Mucosa of gallbladder (tissue), 1 donor: ENCODE measurements at places on chromosomes 3 and 15. TPM values are rescaled to one million over a fixed set of nuclear protein-coding genes. Genes with fewer than 3 reads are reported as not detected.

GRCh38 chr3:172800156-172800555, 49.6 kb downstream of the ECT2 start:
- DNase-seq, result no peak

DNA sequence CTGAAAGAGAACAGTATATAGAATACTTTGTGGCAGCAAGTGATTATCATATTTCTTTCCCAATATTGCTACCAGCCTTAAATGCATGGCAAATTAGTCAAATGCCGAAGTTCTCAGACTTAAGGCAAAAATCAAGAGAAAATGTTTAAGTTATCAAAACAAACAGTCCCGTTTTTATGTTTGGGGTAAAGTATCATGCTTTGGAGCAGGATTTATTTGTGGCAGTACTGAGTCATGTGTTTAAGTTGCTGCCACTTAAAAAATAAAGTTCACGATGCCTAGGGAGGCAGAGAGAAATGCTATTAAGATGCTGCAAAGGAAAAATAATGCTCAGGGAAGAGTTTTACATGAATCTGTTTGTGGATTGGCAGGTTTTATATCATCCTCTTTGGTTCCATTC, 417.4 kb upstream of the MDFIC2 start:
- no peak for DNase-seq

- DNase-seq, result no peak
Observed at GRCh38 chr3:64575211-64575844, 112.5 kb downstream of the ADAMTS9 start.

DNA sequence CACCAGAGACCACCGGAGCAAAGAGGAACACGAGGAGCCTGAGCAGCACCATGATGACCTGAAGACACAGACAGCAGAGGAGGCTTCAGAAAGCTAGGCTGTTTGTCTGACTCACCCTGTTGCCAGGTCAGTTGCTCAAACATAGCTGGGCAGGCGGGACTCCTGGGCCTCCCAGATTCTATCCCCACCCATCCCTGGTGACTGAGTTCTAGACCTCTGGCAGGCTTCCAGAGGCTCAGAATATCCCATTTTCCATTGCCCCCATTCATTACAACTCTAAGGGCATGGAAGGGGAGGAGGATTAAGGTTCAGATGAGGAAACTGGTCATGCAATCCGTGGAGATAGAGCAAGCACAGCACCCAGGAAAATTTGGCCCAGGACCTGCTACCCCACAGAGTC, at the start of gene CDHR4:
Gene CDHR4 (minus strand): TSS at position 113 of the 400 bp plus-strand sequence. CDS start 61 bp downstream, at position 52.
- DNase-seq, result no peak

DNA sequence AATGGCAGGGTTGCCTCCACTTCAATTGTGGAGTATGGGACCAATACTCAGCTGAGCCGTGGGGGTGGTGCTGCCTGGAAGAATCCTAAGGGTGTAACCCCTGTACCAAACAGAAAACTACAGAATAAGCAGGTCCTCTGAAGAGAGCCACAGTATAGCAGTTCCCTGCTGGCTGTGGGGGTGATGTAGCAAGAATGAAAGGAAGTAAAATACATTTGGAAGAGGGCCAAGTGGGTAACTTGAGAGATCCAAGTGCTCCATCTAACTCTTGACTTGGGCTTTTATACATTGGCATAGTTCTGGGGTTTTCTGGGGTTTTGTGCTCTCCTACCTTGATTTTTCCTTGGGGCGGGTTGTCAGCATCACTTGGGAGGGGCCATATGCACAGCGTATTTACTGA, 341.4 kb downstream of the OTOL1 start:
- DNase-seq, result no peak

GRCh38 chr15:78979456-78980320, 34.8 kb upstream of the CTSH start:
- peak; percentile 85 for DNase-seq

- no peak for DNase-seq
Observed at GRCh38 chr15:47037003-47037402, 680.3 kb upstream of the SEMA6D start.

- DNase-seq, result no peak
Observed at GRCh38 chr3:111538111-111538510, 3.9 kb upstream of the CD96 start.

GRCh38 chr3:131349454-131349853, 32.1 kb upstream of the NUDT16 start:
- no peak for DNase-seq

- DNase-seq, result peak; percentile 18
Observed at GRCh38 chr3:48696156-48696555, 10.4 kb upstream of the NCKIPSD start.

GRCh38 chr15:39828374-39828931, 45.8 kb upstream of the FSIP1 start:
- peak; percentile 16 for DNase-seq

GRCh38 chr3:13839253-13839652, 40.6 kb downstream of the WNT7A start:
- DNase-seq, result no peak

DNA sequence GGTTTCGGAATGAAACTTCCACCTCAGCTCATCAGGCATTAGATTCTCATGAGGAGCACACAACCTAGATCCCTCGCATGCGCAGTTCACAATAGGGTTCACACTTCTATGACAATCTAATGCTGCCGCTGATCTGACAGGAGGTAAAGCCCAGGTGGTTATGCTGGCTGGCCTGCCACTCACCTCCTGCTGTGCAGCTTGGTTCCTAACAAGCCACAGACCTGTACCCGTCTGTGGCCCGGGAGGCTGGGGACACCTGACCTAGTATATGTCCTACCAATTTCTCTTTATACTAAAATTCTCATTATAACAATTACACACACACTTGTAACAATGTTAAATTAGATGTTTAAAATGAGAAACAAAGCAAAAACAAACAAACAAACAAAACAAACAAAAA, 172.2 kb downstream of the SLC9A9 start:
- no peak for DNase-seq

DNA sequence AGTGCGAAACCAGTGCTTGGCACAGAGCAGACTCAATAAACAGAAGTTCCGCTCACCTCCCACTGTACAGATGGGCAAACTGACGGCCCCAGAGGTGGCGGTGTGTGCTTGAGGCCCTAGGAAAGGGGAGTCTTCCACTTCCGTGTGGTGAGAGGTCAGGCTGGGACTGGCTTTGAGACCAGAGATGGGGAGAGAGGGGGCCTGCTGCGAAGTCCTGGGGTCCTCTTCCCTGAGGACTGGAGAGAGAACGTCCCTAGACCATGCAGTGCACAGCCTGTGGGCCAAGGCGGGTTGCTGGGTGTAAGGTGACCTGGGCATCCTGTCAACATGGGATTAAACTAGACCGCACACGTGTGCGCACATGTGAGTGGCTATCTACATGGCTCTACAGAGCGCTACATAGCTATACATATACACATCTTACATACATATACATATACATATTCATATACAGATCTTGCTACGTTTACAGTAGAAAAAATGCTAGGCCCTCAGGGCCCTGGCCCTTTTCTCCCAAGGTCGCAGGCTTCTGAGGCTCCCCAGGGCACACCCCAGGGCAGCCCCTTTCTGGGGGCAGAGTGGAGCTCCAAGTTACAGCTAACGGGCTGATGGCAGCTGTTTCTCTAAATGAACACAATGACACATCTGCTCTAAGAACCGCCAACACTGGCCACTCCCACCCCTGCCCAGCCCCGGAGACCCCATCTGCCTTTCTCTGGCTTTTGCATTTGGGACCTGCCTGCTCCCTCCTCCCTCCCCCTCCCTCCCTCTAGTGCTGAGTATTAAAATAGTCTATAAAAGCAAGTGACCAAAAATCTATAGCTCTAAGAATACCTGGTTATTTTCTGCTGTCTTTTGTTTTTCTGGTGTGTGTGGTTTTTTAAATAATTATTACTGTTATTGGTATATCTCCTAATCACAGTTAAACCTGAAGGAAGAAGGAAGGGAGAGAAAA, 47.0 kb downstream of the HCN4 start:
- no peak for DNase-seq

DNA sequence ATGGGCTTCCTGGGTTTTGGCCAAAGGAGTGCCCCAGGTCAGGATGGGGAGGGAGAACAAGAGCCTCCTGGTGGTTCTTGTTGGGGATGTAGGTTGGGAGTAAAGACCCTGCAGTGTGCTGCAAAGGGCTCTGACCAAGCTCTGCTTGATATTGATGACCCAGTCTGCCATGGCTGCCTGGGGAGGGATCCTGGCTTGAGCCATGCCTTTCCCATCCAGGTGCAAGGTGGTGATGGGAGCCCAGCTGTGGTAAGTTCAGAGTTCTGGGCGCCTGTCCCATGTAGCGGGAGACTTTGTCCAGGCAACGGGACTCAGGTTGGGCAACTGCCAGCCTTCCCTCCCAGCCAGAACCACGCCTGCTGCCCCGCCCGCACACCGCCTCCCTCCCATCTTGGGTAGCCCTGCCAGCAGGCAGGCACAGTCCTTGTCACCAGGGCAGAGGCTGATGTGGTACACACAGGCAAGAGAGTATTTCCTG, 2.6 kb downstream of the GNAI2 start:
- DNase-seq, result peak; percentile 92

DNA sequence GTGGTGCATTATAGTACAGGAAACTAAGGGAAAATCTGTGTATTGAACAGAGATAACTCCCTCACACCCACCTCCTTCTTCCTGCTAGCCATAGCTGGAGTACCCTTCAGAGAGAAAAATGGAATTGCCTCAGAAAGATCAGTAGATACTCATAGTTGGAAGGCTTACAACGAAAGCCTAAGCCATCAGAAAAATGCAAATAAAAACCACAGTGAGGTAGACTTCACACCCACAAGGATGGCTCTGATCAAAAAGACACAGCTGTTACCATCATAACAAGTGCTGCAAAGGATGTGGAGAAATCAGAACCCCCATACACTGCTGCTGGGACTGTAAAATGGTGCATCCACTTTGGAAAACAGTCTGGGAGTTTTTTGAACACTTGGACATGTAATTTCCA, 7.4 kb upstream of the DLG1 start:
- no peak for DNase-seq

- DNase-seq, result no peak
Observed at GRCh38 chr3:105845488-105845887, 23.3 kb downstream of the CBLB start.

- no peak for DNase-seq
Observed at GRCh38 chr3:150220799-150221198, 187.3 kb upstream of the TSC22D2 start.

DNA sequence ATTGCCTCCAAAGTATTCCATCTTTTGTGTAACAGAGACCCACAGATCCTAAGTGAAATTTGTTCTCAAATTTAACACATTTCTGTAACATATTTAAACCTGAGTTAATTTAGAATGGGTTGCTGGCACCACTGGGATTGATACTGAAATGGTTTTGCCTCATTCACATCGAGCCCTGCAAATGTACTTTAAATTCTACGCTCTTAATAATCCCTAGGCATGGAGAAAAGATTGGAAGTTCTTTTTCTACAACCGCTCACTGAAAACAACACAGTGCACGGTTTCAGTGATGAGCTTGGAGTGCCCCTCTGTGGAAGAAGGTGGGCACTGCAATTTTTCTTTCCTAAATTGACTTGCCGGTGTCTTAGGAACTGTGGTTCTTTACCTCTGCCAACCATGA, 109.9 kb upstream of the ATP11B start:
- DNase-seq, result peak; percentile 74

GRCh38 chr3:16961621-16962205, 77.0 kb downstream of the PLCL2 start:
- no peak for DNase-seq

DNA sequence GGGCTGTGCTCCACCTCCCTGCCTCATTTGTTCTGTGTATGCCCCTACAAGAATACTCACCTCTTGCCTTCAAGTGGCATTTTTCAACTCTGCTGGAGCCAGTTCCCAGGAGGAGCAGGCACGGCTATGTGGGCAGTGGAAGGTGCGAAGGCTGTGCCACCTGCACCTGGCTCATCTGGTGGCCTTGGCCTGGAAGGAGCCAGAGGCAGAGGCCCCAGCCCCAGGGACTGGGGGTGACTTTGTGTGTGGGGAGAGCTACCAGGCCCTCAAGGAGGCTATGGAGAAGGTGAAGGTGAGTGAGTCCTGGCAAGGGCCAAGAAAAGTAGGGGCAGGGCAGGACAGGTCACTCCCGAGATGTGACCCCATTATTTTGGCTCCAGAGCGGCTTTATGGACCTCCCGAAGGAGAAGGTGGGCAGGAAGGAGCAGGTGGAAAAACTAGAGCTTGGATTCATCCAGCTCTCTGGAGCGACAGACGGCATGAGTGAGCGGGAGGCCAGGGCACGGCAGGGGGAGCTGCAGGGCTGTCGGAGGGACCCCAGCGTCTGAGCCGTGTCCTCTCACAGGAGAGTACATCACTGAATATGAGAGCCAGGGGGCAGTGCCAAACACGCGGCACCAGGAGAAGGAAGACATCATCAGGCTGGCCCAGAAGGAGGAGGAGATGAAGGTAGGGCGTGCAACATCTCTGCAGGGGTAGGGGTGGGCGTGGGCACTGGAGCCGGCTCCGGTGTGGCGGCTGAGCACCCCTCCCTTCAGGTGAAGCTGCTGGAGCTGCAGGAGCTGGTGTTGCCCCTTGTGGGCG, 57.3 kb upstream of the UBE2Q2 start:
- DNase-seq, result no peak

GRCh38 chr3:150925751-150926201, 20.5 kb upstream of the MINDY4B start:
- peak; percentile 24 for DNase-seq

DNA sequence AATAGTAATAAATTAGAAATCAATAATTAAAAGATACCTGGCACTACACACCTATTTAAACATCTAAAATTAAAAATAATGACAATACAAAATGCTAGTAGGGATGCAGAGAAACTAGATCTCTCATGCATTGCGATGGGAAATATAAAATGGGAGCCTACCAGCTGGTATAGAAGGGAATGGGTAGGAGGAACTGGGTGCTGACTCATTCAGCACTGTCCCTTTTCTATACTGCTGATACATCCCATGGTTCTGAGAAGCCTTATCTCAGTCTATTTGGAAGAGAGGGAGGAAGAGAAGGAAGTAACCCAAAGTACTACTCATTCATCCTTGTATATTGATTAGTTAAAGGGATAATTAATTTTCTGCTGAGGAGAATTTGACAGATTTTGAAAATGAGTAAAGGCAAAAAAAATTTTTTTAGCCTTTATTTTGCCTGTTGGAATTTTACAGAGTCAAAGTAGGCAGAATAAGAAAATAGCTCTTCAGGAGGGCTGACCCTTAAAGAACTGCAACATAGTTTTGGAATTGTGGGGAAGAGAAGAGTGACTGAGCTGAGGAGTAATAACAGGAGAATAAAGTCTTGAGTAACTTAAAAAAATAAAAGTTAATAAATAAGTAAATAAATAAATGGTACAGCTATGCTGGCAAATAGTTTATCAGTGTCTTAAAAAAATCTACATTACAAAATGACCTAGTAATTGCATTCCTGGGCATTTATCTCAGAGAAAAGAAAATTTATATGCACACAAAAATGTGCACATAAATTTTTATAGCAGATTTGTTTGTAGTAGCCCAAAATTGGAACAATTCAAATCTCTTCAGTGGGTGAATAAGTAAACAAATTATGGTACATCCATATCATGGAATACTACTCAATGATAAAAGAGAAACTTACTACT, 15.3 kb upstream of the BHLHE40 start:
- DNase-seq, result no peak

The INKA1 gene
- total RNA-seq, result 4.4 TPM

The C3orf80 gene
- total RNA-seq, result 0.55 TPM

The SYNPR gene
- not detected for total RNA-seq

The SAMMSON gene
- total RNA-seq, result not detected

The RABL3 gene
- total RNA-seq, result 23.4 TPM

The SERINC4 gene
- 0.23 TPM for total RNA-seq

The RFC4 gene
- 9.4 TPM for total RNA-seq

The SLC25A26 gene
- 17.1 TPM for total RNA-seq

The STAC gene
- total RNA-seq, result 11.9 TPM

The IQCF5 gene
- not detected for total RNA-seq

The ERICH6 gene
- 0.09 TPM for total RNA-seq

The CHRM5 gene
- not detected for total RNA-seq

The HIGD2B gene
- total RNA-seq, result not detected

The DNAH12 gene
- 0.52 TPM for total RNA-seq

The MAP4 gene
- 228 TPM for total RNA-seq

The RHO gene
- total RNA-seq, result not detected
